ENCODE measurements at places on chromosomes 13 and 19.

DNA sequence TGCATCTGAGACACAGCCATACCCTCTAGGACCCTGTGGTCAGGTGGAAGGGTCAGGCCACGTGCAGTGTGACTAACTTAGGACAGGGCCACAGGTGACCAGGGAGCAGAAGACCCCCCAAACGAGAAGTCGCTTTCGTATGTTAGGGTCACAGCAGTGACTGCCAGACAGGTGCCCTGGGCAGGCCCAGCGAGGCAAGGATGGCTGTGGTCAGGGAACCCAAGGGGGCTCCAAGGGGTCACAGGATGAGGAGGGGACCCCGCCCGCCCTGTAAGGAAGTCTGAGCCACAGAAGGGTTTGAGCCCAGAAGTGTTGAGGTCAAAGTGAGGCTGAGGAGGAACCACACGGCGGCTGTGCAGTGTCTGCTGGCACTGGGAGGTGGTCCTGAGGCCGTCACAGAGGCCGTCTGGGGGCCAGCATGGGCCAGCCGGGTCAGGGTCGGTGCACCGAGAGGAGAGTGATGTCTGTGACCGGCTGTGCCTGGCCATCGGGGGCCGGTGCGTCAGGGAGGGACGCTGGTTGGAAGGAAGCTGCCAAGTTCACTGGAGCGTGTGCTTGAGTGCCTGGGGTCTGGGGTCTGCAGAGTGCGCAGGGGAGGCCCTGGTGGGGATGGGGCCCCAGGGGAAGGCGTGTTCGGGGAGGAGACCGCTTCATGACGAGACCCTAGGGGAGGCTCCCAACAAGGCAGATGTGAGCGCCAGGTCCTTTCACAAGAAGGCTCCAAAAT, 24.8 kb upstream of the TMEM255B start:
- no peak for DNase-seq

DNA sequence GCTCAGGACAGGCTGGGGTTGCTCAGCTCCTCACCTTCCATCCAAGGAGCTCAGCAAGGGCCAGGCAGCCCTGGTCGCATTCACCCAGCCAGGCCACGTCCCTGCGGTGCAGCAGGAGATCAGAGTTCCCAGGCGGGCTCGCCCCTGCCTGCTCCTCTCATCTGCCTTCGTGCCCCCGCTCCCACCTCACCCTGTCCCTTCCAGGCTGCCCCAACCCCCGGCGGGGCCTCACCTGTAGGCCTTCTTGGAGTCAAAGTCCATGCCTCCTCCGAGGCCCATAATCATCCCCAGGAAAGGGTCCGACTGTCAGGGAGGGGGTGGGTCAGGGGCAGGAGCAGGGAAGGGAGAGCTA, 1.3 kb upstream of the RINL start:
- DNase-seq = no peak

- no peak for DNase-seq
These were observed 17.1 kb downstream of the NWD1 start for GRCh38 chr19:16736709-16737108.

DNA sequence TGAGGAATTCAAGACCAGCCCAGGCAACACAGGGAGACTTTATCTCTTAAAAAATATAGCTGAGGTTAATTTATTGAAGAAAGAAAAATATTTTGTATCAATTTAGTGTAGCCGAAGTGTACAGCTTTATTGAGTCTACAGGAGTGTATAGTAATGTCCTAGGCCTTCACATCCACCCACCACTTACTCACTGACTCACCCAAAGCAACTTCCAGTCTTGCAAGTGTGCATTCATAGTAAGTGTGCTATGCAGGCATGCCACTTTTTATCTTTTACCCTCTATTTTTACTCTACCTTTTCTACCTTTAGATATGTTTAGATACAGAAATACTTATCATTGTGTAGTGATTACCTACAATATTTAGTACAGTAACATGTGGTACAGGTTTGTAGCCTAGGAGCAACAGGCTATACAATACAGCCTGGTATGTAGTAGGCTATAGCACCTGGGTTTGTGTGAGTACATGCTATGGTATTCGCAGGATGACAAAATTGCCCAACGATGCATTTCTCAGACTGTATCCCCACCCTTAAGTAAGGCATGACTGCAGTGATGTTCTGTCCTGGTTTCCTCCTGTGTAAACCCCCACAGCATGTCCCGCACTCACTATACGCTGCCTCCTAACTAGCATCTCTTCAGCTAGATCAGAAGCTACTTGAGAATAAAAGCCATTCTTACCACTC, 15.3 kb upstream of the ATP12A start:
- DNase-seq = no peak

DNA sequence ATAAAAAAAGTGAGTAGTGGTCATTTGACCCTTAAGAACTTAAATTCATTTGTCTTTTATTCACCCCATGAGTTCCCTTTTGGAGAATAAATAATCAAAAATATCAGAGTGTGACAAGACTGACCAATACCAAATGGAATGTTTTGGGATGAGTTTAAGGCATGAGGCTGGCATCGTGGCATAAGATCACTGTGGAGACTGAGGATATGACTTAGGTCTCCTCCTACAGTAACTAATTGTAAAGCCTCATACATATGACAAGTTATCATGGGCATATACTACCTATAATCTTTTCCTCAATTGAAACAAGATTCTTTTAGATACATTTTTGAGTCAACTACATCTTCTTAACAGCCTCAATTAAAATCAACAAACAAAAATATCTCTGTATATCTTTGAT, 782.0 kb downstream of the SLITRK1 start:
- no peak for DNase-seq

GRCh38 chr19:928471-929202, 2.8 kb downstream of the ARID3A start:
- no peak for DNase-seq

- DNase-seq = no peak
These were observed 16.2 kb downstream of the LACC1 start for GRCh38 chr13:43895940-43896339.

GRCh38 chr19:31185261-31185660, 164.0 kb downstream of the TSHZ3 start:
- no peak for DNase-seq

GRCh38 chr13:110173247-110173818, 133.6 kb downstream of the COL4A1 start:
- no peak for DNase-seq

DNA sequence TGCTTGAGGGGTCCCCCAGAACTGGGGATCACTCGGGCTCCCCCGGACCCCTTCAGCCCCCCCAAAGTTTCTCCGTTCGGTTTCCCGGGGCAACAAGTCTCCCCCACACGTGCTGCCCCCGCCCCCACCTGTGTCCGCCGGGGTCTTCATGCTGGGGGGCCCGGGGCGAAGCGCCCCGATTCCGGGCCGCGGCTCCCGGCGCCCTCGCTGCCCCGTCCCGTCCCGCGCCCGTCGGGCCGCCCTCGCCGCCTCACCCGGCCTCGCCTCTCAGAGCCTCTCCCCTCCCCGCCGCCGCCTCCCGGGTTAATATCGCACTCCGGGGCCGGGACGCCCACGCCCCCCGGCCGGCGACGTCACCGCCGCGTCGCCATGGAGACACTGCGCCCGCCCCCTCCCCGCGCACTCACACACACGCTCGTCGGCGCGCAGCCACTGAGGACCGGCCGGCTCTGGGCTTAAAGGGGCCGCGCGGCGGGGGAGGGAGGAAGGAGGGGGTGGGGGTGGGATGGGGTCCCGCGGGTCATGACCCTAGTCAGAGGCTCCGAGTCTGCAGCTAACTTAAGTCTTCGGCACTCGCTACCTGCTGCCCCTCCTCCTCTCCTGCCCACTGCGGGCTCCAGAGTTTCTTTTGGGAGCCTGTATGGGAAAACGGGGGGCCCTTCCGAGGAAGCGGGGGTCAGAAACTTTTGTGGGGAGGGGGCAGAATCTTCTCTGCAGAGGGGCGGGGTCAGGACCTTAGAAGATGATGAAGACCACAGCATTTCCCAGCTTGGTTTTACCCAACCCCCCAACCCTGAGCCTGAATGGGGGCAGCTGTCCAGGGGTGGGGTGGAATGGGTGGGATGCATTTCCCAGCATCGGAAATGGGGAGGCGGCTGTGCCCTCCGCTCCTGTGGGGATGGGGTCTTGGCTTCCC, at the start of gene ERF:
Gene ERF (minus strand): TSS at position 279 of the 916 bp plus-strand sequence. CDS start 129 bp downstream, at position 150.
- peak; percentile 62 for DNase-seq

GRCh38 chr13:46168341-46168740, 13.6 kb downstream of the LCP1 start:
- DNase-seq = no peak

- no peak for DNase-seq
These were observed 4.4 kb downstream of the CCDC61 start for GRCh38 chr19:45999653-46000121.

GRCh38 chr13:33634546-33634982, 183.4 kb upstream of the RFC3 start:
- no peak for DNase-seq

GRCh38 chr19:17331045-17331558, 3.6 kb downstream of the ANO8 start:
- DNase-seq = no peak

DNA sequence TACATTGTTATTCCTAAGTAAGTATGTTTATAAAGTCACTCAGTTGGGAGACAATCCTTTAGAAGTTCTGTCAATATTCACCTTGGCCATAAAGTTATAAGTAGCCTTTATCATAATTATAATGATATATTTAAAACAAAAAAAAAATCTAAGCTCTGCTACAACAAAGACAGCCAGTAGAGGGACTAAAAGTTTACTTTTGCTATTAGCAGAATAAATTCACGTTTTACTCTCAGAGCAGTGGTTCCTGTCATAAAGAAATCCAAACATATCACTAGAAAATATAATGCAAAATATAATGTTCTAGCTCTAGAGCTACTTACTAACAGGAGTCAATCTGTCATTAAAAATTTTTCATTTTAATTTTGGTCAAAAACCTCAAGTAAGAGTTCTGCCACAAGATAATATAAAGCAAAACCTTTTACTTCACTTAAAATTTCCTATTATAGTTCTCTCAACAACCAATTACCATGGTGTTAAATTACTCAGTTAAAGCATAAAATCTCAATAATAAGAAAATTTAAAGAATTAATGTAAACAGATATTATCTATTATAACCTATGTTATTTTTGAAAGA, 17.7 kb downstream of the INTS6 start:
- DNase-seq = no peak

DNA sequence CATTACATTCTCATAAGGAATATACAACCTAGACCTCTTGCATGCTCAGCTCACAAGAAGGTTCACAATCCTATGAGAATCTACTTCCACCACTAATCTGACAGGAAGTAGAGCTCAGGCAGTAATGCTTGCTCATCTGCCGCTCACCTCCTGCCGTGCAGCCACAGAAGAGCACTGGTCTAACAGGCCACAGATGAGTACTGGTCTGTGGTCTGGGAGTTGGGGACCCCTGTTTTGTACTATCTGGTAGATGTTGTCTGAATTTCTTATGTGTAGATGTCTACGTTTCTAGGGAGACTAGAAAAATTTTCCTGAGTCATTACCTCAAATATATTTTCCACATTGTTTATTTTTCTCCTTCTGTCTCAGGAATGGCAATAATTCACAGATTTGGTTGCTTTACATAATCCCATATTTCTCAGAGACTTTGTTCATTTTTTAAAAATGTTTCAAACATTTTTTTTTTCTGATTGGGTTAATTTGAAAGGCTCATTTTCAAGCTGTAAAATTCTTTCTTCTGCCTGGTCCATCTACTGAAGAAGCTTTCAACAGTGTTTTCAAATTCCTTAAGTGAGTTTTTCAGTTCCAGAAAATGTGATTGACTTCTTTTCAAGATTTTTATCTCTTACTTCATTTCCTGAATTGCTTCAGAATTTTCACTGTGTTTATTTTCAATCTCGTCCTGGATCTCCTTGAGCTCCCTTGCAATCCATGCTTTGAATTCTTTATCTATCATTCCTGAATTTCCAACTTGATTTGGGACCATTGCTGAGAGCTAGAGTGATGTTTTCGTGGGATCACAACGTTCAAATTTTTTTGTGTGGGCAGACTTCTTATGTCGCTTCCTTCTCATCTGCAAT, 1322.2 kb downstream of the PCDH9 start:
- DNase-seq = no peak

DNA sequence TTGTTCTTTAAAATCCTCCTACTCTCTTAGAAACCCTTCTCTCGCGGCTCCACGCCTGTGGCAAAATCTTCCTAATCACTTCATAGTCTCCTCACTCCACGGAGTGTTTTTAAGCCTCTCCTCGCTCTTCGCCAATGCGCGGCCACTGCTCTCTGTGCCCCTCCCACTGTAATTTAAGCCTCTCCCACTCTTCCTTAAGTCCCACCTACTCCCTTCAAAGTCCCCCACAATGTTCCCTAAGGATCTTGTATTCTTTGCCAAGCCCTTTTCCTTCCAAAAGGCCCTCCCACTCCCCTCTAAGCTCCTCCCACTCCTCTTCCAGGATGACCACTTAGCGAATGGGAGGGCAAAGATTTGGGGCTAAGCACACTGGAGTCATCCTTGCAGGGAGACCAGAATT, 1.3 kb downstream of the FIZ1 start:
- DNase-seq = no peak

GRCh38 chr19:53844849-53845246, 20.7 kb upstream of the NLRP12 start:
- no peak for DNase-seq

- no peak for DNase-seq
These were observed 22.1 kb downstream of the CAPN12 start for GRCh38 chr19:38721979-38722773.

GRCh38 chr19:1227304-1228054, 10.3 kb downstream of the CBARP start:
- no peak for DNase-seq

DNA sequence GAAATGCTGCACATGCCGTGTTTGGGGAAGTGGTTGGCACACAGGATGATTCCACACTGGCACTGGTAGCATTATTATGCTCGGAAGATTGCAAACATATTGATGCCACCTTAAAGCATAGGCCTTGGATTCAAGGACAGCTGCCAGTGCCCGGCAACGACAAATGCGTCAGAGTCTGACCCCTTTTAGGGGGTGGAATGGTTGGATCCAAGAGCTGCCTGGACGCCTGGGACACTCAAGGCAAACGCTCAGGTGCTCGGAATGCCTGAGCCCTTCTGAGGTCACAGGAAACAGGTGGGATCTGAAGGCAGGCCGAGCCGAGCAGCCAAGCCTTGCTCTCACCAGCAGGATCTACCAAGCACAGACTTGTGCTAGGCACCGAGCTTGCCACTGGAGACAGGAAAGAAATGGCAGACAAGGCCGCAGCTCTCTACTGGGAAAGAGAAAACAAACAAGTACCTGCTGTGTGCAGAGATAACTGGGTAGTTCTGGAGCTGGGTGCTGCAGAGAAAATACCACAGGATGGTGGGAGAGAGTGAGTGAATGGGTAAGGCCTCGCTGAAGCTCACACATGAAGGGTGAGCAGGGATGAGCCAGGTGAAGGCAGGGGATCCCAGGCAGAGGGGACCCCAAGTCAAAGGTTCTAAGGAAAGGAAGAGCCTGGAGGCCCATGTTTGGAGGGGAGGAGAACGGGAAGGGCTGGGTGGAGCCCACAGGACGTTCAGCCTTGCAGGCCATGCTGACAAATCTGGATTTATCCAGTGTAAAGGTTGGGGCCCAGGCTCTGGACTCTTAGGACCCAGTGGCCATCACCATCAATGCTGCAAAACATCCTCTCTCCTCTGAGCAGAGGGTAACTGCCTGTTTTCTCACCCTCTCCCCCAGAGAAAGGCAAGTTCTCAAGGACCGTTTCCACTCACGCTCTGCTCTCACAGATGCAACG, 9.2 kb downstream of the RANBP3 start:
- no peak for DNase-seq

GRCh38 chr19:9586764-9587163, 2.5 kb upstream of the ZNF121 start:
- peak; percentile 45 for DNase-seq

- peak; percentile 24 for DNase-seq
These were observed 15.2 kb downstream of the TPT1 start for GRCh38 chr13:45325806-45326205.

Measured in DMS 273 treated with DMSO at 0.1 percent for 48 hours (cell line).